ENCODE measurements at places on chromosomes 2 and 18. TPM values are rescaled to one million over a fixed set of nuclear protein-coding genes. Genes with fewer than 3 reads are reported as not detected.

The TUBB8B gene
- not detected for total RNA-seq

The LCT gene
- total RNA-seq = not detected

The CYRIA gene
- 2.5 TPM for total RNA-seq

The GKN2 gene
- total RNA-seq = not detected

The DNAH6 gene
- 0.37 TPM for total RNA-seq

The PHLPP1 gene
- total RNA-seq = 10.2 TPM

Measured in subcutaneous preadipocyte (primary cell).